Large intestine (tissue), 12 donors: ENCODE measurements at places on chromosomes 3 and 15. TPM values are rescaled to one million over a fixed set of nuclear protein-coding genes. Genes with fewer than 3 reads are reported as not detected.

- peaks cover 55% of the 10 kb centered on the region for H3K4me1 ChIP-seq
- no peak overlapping the region for H3K4me3 ChIP-seq
- no peaks in the 10 kb centered on the region for H3K27me3 ChIP-seq
- peaks cover 49% of the 10 kb centered on the region for H3K36me3 ChIP-seq
Measured at GRCh38 chr3:58521917-58522631, 14.9 kb downstream of the ACOX2 start.

GRCh38 chr3:35224565-35225295, 414.6 kb upstream of the ARPP21 start:
- H3K4me1 ChIP-seq, result no peaks in the 10 kb centered on the region
- no peak for DNase-seq

The GHSR gene
- not detected for polyA plus RNA-seq

The DHX30 gene
- 44.5 TPM for polyA plus RNA-seq

The CILP gene
- 2.8 TPM for polyA plus RNA-seq
